ENCODE measurements at places on chromosomes 5 and 9.

- no peak for DNase-seq
Observed at GRCh38 chr5:156327296-156327695, 332 bp downstream of the SGCD start.

GRCh38 chr5:133744051-133744959 is 132.0 kb upstream of the FSTL4 start:
- DNase-seq: peak; percentile 13

DNA sequence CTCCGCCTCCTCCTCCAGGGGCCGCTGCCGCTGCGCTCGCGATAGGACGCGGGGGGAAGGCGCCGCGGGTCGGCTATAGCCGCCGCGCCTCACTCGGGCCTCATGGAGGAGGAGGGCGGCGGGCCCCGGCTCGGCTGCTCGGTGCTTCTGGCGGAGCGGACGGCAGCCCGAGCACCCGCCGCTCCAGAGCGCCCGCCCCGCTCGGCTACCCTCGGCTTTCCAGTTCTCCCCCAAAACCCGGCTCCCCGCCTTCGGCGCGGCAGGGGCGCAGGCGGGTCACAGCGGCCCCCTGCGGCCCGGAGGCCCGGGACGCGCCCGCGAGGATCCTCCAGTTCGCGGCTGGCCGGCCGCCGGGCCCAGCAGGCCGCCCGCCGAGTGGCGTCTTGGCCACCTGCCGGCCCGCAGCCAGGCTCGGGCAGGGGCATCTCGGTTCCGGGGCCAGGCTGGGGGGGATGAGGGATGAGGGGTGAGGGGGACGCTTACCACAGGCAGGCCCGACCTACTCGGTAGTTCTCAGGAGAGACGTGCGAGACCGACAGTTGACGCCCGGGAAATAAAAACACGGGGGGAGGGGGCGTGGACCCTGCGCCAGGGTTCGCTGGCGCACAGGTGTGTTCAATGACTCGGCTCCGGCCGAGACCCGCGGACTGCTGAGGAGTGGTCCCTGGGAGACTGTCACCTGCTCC is at the start of gene PAIP1:
Gene PAIP1, minus strand, starts transcription at position 221 of the 686 bp plus-strand sequence. CDS start 231 bp downstream, outside the sequence.
- DNase-seq: peak; percentile 89

DNA sequence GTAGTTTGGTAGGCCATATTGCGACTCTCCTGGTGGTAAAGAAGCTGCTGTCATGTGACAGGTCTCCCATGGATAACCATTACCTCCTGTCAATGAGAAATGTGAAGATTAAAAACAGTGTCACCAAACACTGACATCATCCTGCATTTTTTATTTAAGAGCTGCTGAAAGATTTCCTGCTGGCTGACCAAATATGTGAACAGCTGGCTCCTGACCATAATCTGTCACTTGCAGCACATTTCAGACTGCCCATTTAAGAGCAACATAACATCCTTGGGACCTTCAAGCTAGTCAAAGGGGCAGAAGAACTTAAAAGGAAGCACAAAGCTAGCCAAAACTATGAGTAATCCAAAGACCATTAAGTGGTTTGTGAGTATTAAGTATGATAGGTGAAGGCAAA is 288.0 kb downstream of the IZUMO3 start:
- DNase-seq: no peak

GRCh38 chr5:62155988-62156387 is 150.0 kb upstream of the KIF2A start:
- DNase-seq: no peak

- DNase-seq: no peak
Observed at GRCh38 chr9:130445268-130445983, 665 bp downstream of the ASS1 start.

DNA sequence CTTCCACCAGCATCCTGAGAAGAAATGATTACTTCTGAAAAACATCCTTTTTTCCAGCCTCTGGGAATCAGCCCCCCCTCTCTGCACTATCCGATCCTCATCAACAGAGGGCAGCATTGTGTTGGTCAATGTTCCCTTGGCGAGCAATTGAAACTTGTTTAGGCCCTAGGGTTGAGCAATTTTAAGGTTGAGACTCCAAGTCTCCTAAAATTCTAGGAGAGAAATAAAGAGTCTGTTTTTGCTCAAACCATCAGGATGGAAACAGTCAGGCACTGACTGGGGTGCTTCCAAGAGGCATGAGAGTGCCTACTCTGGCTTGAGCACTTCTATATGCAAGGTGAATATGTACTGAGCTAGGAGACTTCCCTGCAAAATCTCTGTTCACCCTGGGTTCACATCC is 12.4 kb upstream of the CYFIP2 start:
- no peak for DNase-seq

DNA sequence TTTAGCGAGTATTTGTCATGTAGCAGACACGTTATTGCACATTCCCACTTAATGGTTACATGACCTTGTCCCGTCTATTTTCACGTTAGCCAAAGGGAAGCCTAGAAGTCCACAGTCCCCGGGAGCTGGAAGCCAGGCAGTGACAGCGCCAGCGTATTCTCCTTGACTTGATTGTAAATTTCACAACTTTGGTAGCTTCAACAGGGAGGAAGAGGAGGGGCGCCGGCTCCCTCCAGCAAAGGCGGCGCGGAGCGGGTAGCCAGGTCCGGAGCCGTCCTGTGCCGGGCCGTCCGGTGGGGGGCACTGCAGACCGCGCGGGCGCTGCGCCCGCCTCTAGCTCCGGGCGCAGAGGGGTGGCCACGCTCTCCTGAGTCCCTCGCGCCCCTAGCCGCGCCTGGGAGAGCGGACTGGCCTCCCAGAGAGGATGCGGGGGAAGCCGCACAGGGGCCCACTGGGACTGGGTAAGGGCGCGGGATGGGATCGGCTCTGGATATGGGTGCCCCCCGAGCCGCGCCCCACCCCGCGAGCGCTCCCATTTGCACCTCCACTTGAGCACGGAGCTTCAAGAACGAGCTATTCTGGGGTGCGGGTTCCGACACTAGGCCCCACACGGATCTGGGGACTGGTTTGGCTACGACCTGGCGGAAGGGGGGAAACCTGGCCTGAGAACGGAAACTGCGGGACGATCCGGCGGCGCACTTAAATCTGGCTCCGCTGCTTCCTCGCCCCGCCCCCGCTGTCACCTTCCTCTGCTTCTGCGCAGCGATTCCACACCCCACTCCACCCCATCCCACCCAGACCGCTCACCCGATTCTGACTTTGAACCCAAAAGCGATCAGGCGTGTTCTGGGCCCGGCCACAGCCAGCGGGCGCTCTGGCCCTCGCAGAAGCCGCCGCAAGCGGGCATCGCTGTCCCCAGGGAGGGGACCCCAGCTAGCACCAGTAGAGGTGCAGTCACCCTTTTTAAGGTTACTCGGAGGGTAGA is 23.8 kb downstream of the KLF4 start:
- DNase-seq: peak; percentile 45

GRCh38 chr5:128826275-128826674 is 139.0 kb upstream of the SLC27A6 start:
- no peak for DNase-seq

DNA sequence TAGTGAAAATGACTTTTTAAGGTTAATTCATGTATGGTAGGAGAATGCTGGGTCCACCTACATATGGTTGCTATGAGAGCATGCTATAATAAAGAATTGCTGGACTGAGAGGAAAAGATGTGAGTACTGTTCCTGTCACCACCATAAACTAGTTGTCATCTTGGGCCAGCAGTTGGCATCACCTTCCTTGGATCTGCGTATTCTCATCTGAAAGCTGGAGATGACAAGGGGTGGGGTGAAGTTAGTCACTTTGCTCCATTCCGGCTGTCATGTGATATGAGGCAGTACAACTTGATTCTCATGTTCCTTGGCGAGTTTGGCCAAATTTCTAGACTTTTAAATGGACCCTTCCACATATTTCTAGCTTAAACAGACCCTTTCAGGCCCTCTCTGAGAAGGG is 33.3 kb downstream of the PIP5K1B start:
- no peak for DNase-seq

GRCh38 chr9:111752455-111752854 is 42.3 kb downstream of the SHOC1 start:
- no peak for DNase-seq

- DNase-seq: no peak
Observed at GRCh38 chr5:151424892-151425523, 22.4 kb upstream of the SLC36A1 start.

DNA sequence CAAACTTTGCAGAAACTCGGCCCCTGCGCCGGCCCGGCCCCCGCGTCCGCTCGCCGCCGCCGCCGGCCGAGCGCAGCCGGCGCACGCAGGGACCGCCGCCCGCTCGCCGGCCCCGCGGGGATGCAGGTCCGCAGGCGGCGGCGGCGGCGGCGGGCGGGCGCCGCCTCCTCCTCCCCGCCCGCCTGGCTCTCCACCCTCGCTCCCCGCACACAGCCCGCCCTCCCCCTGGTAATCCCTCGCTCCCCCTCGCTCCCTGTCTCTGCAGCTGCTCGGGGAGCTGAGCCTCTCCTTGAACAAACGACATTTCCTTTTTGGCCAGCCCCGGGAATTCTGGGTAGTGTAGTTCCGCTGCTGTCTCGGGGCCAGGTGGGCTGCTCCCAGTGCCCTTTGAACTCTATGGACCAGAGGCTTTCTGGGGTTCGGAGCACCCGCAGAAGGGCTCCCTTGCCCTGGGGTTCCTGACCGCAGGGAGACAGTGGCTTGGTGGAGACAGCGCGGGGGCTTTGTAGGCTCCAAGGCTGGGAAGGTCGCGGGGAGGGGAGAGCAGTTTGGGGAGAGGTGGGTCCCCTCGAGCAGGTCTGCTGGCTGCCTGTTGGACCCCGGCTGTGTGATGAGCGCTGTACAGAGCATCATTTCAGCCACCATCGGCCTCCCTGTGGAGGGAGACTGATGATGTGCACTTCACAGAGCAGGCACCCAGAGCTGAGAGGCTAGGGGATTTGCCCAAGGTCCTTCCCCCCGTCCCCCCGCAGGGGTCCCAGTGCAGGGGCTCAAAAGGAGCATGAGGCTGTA is 1.8 kb upstream of the FAM78A start:
- peak; percentile 86 for DNase-seq

DNA sequence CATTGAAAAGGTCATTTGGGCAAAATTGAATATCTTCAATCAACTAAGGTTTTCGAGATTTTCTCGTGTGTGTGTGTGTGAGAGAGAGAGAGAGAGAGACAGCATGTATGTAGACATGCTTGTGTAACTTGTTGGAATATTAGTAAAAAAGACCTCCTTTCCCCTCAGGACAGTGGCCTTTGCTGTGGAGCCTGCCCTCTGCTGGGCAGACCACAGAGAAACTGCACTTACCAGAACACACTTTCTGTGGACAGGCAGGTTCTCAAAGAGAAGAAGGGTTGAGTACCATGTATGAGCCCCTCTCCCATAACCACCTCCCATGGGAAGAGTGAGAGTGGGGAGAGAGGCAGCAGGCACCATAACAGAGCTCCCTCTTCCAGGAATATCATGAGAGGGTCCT is 45.6 kb downstream of the CFAP90 start:
- no peak for DNase-seq

DNA sequence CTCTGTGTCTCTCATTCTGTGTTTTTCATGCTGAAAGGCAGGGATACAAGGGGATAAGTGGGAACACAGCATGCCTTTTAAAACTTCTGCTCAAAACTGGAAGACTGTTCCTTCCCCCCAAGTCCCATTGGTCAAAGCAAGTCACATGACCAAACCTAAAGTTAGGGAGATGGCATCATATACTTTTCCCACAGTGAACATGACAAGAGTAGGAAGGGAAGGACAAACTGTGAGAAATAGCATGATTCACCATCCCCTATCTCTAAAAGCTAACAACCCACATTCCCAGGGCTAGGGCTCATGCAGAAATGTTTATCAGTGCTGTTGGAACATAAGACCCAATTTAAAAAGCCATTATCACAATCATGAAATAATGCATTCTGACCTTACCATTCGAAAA is 24.2 kb upstream of the SHISAL2B start:
- DNase-seq: no peak

DNA sequence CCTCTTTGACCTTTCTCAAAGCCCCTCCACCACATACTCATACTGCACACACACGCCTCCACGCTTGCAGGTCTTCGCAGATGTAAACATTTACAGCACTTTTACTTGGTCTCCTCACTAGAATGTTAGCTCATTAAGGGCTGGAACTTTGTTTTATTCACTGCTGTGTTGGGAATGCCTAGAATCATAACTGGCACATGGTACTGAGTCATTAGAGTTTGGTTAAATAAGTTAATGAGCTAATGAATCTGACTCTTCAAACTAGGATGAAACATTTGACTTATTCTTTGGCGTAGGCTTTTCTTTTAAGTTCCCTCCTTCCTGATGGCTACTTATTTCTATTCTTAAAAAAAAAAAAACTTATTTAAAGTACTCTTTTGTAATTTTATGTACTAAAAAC is 28.9 kb downstream of the MAN2A1 start:
- no peak for DNase-seq

DNA sequence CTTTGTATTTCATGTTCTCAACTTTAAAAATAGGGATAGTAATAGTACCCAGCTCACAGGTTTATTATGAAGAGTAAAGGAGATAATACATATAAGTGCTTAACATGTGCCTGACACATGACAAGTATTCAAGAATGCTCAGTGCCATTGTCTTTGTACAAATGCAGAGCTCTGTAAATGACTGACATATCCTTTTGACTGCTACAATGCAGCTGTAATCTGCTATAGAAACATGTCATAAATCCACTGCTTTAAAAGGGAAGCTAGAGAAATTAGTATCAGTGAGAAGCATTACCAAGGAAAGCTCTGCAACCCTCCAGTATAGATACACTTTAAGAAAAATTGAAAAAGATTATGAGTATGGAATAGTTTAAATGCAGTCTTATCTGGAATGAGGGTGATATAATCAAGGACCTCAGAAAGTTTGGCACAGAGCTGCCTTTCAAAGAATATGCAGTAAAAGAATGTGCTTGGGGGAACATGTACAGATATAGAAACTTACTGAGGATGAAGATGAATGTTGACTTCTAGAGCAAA is 17.9 kb downstream of the ERAP1 start:
- no peak for DNase-seq

DNA sequence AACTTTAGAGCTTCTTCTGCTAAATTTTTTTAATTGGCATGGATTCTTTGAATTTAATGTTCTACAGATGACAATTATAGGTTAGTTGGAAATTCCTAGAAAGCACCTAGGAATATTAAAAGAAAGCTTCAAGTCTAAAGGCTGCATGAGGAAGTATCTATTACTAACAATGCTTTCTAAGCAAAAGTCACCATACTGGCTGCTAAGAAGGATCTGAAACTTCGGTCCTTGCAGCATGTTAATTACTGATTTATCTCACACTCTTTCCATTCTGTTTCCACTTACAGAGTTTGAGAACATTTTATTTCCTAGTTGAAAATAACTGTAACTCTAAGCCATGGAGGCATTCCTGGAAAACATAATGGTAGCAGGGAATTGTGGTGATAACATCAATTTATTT is 8.4 kb downstream of the SEMA6A start:
- no peak for DNase-seq

- peak; percentile 79 for DNase-seq
Observed at GRCh38 chr9:110255463-110256379, 586 bp downstream of the TXN start.

GRCh38 chr5:107389130-107389774 is 281.5 kb downstream of the EFNA5 start:
- DNase-seq: peak; percentile 21

GRCh38 chr5:167452136-167452535 is 839.3 kb upstream of the WWC1 start:
- no peak for DNase-seq

DNA sequence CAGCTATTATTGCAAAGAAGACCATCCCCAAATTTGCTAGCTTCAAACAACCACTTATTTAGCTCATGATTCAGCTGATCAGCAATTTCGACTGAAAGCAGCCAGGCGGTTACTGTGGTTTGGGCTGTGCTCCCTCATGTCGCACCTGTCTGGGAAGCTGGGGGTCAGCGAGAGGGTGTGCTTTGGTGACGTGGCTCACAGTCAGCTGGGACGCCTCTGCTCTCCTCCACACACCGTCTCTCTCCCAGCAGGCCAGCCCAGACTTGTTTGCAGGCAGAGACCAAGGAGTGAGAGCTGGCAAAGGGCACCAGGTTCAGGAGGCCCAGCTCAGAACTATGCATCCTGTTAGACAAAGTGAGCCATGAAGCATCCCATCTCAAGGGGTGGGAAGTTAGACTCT is 140.9 kb downstream of the SYK start:
- no peak for DNase-seq

Data from activated CD4-positive, alpha-beta memory T cell treated with anti-CD3 and anti-CD28 coated beads for 36 hours (primary cell).